NCI-H187 treated with DMSO at 0.1 percent for 48 hours (cell line): ENCODE measurements at places on chromosomes 1 and 21.

DNA sequence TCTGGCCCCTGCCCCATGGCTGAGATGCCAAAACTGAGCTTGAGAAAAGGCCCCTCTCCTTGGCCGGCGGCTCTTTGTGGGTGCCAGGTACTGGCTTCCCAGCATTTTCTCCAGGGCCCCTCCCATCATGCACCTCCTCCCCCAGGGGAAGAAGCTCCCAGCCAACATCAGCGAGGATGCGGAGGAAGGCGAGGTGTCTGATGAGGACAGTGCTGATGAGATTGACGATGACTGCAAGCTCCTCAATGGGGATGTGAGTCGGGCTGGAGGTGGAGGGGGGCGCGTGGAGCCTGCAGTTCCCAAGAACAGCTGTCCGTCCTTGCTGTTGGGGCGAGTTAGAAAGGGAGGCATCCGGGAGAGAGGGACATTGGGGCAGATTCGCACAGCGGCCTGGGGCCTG, 13.5 kb downstream of the PLCH2 start:
- no peak for DNase-seq

GRCh38 chr1:51316846-51317120, 13.6 kb downstream of the TTC39A start:
- DNase-seq = no peak

- no peak for DNase-seq
Measured at GRCh38 chr21:19507682-19508260, 1104.2 kb upstream of the TMPRSS15 start.

GRCh38 chr21:44348861-44349260, 4.6 kb upstream of the TRPM2 start:
- DNase-seq = no peak

DNA sequence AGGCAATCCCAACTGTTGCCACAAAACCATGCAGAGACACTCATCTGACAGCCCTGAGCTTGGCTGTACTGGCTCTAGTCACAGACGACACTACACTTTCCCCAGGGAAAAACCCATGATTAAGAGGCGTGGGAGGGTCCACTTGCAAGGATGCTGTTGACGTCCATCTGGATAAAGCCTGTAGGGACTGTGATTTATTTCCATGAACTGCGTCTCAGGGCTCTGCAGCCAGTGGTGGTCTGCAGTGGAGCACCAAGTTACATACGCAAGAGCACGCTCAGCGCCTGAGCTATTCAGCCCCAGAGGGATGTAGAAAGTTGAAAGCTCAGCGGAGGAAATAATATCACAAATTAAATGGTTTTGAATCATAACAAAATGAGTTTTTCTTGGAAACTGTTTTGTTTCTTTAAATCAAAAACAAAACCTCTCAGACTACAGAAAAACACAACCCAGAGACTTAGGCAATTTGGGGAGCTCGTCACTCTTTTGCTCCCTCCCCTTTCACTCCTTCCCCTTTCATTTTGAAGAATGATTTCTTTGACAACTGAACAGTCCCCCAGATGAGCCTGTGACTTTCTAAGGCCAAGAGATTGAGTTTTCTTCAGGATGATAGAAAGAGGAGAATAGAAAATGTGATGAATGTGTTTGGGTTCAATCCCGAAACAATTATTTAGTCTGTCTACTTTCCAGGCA, 71.2 kb downstream of the NGF start:
- no peak for DNase-seq

DNA sequence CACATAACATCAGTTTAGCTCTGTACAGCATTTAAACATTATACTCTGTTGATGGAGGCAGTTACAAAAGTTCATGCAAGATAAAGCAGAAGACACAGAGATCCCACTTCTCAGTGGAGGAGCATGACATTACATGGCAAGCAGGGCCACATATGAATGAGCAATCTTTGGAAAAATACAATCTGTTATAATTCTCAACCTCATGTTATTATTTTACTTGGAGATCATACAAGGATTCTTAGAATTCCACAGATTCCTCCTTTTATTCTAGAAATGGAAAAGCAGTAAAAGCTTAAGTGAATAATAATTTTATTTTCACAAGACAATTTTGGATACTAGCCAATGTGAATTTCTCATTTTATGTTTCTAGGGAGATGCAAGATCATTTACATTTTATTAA, 66.6 kb downstream of the IFI44 start:
- no peak for DNase-seq

GRCh38 chr1:53130878-53131589, 11.4 kb downstream of the SLC1A7 start:
- no peak for DNase-seq

- DNase-seq = no peak
Measured at GRCh38 chr1:221069178-221069903, 190.1 kb downstream of the HLX start.

- DNase-seq = no peak
Measured at GRCh38 chr1:230099465-230099864, 32.4 kb downstream of the GALNT2 start.

- DNase-seq = no peak
Measured at GRCh38 chr1:100187912-100188311, 9.9 kb upstream of the LRRC39 start.

DNA sequence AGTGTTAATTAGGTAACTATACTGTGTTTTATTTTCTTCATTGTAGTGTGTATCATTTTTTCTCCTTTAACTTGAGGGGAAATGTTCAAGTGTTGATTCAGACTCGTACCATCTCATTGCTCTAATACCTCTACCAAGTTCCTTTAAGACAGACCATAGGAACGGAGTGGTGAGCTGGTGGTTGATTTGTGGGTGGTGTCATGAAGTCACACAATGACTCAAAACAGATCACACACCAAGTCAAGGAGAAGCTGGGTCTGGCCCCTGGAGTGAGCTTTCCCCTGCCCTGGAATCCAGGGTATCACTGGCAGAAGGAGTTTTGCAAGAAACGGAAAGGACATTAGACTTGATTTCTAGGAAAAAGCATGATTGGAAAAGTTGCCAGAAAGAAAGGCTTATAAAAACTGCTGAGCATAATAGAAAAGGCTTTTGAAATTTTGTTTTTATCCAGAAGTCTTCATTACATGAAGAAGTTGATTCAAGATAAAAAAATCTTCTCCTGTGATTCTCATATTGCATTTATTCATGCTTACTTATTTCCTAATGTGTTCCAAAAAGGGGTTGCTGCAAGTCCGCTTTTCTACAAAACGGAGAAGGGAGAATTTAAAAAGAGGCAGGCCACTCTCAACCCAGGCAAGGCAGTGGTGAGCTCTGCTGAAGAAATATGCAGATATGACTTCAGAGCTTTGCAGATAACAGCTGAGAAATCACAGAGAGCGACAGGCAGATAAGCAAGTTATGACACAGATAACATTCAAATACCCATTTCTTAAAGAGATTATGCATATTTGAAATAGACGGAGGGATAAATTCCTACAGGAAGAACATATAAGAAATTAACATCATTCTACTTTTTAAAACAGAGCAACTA, 79.7 kb downstream of the TBX19 start:
- DNase-seq = no peak

- DNase-seq = no peak
Measured at GRCh38 chr1:102891868-102892625, 216.3 kb downstream of the COL11A1 start.

- DNase-seq = no peak
Measured at GRCh38 chr21:32184485-32184884, 94.4 kb downstream of the MIS18A start.

- DNase-seq = no peak
Measured at GRCh38 chr1:45843474-45843905, 40.1 kb downstream of the MAST2 start.

DNA sequence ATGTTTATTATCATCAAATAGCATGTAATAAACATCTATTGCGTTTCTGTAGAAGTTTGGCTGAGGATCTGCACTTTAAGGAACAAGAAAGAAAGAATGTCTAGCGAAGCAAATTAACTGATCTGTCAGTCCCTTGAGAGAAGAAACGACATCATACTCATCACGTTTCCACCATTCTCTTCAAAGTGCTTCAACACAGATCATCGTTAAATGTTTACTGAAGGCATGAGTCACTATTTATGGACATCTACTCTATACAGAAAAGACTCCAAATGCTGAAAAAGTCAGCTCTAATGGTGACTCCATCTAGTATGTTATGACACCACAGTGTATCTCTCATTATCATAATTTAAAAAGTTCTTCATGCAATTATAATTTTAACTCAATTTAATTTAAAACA, 369.1 kb downstream of the RGS7 start:
- no peak for DNase-seq
